ENCODE measurements at places on chromosomes 3 and 15.

DNA sequence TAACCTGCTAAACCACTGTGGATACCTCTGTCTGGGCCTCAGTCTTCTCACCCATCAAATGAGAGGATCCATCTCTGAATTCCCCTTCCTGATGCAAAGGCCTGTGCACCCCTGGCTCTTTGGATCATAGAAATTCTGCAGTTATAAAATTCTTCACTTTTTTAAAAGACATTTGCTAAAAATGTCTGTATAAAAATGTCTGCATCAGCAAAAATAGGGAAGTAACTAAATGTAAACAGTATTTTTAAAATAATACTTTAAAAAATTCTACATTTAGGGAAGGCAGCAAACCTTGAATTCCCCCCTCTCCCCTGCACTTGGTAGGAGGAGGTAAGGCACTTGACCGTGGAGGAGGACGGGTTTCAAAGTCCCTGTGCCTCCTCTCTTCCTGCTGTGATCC, 25.6 kb upstream of the TRIM59 start:
- H3K4me1 ChIP-seq = no peaks in the 10 kb centered on the region
- no peak overlapping the region for H3K27ac ChIP-seq
- peaks cover 2% of the 10 kb centered on the region for H3K36me3 ChIP-seq
- no peak overlapping the region for H3K4me3 ChIP-seq

DNA sequence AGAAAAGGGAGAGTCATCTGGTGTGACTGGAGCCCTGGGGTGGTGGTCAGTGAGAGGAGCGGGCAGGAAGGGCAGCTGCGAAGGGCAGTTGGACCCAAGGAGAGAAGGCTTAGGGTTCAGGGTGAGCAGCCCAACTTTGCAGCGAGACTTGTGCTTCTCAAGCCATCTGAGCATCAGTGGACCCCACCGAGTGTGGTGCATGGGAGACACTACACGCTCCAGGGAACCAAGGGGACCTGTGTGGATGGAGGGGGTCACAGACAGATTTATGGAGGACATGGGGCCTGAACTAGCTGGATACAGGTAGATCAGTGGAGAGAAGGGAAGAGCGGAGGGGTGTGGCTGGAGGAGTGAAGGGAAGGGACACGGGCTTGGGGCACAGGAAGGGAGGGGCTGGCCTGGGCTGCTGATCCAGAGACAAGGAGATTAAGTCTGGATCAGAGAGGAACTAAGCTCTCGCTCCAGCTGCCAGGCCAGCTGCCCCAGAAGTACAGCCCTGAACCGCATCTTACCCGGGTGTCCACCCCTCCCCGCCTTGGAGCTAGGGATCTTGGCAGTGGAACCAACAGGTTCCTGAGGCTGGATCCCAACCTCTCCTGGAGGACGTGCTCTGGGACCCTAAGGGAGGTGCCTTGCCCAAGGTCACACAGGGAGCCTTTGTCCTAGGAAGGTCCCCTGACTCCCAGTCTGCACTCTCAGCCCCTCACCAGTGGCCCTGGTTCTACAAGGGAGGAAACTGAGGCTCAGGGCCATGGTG, 120.5 kb downstream of the CORO2B start:
- H3K27me3 ChIP-seq = no peaks in the 10 kb centered on the region
- H3K27ac ChIP-seq = no peak overlapping the region
- no peak for DNase-seq
- H3K4me3 ChIP-seq = no peak overlapping the region

GRCh38 chr3:31495971-31496665, 36.6 kb upstream of the STT3B start:
- no peak overlapping the region for H3K4me3 ChIP-seq
- no peak for DNase-seq
- no peaks in the 10 kb centered on the region for H3K36me3 ChIP-seq
- no peaks in the 10 kb centered on the region for H3K27me3 ChIP-seq
- no peaks in the 10 kb centered on the region for H3K4me1 ChIP-seq

DNA sequence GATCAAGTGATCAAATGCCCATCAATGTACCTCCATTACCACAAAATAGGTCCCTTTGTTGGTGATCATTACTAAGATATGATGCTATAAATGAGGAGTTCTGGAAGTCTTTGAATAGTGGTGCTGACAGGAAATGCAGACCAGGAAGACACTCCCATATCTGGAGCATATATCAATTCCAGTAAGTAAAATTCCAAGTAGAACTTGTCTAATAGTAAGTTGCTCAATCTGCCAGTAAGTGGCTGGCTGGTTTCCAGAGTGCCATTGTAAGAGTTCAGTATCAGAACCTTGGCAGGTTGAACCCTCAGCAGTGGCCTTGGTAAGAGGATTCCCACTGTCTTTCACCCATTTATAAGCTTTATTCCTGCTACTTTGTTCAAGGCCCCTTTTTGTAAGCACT, 379.9 kb upstream of the RBMS3 start:
- H3K27me3 ChIP-seq = peaks cover 3% of the 10 kb centered on the region
- H3K4me3 ChIP-seq = no peak overlapping the region
- H3K27ac ChIP-seq = no peak overlapping the region
- no peak for DNase-seq

DNA sequence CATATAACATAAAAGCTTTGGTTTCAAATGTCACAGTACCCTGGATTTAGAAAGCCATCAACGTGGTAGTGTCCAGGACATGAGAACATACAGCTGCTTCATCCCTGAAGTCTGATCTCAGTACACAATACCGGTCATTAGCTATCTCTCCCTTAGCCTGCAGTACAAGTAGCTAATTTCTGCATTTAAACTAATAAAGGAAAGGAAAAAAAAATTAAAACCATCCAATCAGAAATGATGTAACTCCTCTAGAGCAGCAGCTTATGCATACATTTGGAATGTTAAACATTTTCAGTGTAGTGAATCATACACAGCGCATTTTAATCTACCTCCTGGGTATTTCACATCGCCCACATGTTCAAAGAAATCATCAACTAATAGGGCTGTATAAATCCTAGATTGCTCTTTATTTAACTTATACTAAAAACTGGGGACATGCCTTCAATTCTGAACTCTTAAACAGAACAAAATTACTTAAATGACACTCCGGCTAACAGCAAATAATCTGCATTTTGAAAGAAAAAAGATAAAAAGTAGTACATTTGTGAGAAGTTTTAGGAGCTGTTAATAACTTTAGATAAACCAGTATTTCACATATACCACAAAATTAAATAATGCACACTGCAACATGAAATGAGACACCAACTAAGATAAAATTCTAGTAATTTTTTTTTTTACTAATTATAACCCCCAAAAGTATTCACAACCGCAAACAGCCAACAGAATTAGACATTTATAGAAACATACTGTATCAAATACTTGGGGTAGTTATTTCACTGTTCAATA, 3.7 kb downstream of the IGF2BP2 start:
- H3K27me3 ChIP-seq = peaks cover 52% of the 10 kb centered on the region
- no peak overlapping the region for H3K4me3 ChIP-seq
- no peak overlapping the region for H3K27ac ChIP-seq
- no peaks in the 10 kb centered on the region for H3K36me3 ChIP-seq
- H3K4me1 ChIP-seq = peaks cover 10% of the 10 kb centered on the region
- DNase-seq = no peak

- peak overlapping the region; percentile 21 for H3K27ac ChIP-seq
- peak; percentile 23 for DNase-seq
- H3K4me1 ChIP-seq = peaks cover 46% of the 10 kb centered on the region
These were observed 9.6 kb upstream of the RASA2 start for GRCh38 chr3:141477224-141477623.

DNA sequence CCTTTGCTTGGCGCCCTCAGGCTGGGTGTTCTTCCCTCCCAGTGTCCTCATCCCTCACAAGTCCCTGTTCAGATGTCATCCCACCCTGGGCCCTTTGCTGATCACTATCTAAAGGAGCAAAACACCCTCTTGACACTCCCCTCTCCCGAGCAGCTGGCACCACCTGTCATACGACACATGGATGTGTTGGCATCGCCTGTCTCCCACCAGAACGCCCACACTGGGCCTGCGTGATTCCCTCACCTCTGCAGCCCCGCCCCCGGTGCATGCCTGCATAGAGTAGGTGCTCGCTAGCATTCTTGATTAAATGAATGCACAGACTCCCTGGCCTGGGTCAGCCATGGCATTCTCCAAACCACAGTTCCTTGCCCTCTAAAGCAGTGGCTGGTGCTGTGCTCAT, 75.8 kb downstream of the DNAJB8 start:
- no peak overlapping the region for H3K27ac ChIP-seq
- H3K4me3 ChIP-seq = no peak overlapping the region
- no peaks in the 10 kb centered on the region for H3K4me1 ChIP-seq
- H3K27me3 ChIP-seq = no peaks in the 10 kb centered on the region
- no peak for DNase-seq

GRCh38 chr15:66415360-66415759, 28.6 kb downstream of the MAP2K1 start:
- H3K36me3 ChIP-seq = peaks cover 41% of the 10 kb centered on the region
- no peaks in the 10 kb centered on the region for H3K27me3 ChIP-seq
- H3K4me3 ChIP-seq = no peak overlapping the region
- peaks cover 62% of the 10 kb centered on the region for H3K4me1 ChIP-seq

DNA sequence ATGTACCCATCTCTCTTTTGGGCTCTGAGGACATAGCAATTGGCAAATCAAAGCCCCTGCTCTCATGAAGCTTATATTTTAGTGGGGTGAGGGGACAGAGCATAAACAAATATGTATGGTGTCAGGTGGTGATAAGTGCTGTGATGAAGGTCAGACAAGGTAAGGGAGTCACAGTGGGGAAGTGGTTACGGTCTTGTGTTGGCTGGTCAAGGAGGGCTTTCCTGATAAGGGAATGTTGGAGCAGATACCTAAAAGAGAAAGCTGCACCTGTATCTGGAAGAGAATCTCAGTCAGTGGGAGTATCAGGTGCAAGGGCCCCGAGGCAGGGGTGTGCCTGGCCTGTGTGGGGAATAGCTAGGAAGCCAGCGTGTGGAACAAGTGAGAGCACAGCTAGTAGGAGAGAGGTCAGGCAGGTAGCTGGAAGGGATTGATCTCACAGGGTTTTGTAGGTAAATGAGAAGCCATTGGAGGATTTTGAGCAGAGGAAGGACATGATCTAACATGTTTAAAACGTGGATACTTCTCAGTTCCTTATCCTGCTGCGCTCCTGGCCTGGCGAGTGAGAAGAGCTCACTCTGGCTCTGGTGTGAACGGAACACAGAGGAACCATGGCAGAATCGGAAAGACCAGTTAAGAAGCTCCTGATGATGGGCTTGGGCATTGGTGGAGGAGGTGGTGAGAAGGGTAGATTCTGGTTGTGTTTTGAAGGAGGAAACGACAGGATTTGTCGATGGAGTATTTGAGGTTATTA, 35.5 kb downstream of the MRAS start:
- no peak overlapping the region for H3K27ac ChIP-seq
- H3K4me3 ChIP-seq = no peak overlapping the region
- peaks cover 5% of the 10 kb centered on the region for H3K27me3 ChIP-seq
- no peaks in the 10 kb centered on the region for H3K36me3 ChIP-seq

DNA sequence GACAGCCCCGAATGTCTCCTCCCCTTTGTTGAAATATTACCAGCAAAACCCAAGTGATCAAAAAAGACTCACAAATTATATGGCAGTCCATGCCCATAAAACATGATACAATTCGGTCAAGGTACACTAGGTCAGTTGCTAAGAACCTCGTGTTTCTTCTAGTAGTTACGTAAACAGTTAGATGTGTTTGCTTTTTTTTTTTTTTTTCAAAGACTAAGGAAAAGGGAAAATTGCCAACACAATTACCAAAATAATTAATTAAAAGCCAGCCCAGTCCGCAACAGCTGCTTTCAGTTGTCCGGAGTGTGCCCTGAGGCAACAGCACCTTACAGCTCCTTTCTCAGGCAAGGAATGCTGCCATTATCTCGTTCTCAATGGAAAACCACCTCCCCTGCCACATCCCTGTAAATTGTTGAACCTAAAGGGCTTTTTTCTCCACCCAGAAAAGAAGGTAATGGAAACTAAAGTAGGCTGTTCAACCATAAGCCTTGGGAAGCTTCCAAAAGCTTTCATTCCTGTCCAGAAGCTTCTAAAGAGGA, 129.2 kb upstream of the TSC22D2 start:
- no peaks in the 10 kb centered on the region for H3K4me1 ChIP-seq
- DNase-seq = no peak
- no peak overlapping the region for H3K4me3 ChIP-seq
- H3K27me3 ChIP-seq = peaks cover 18% of the 10 kb centered on the region
- no peaks in the 10 kb centered on the region for H3K36me3 ChIP-seq

DNA sequence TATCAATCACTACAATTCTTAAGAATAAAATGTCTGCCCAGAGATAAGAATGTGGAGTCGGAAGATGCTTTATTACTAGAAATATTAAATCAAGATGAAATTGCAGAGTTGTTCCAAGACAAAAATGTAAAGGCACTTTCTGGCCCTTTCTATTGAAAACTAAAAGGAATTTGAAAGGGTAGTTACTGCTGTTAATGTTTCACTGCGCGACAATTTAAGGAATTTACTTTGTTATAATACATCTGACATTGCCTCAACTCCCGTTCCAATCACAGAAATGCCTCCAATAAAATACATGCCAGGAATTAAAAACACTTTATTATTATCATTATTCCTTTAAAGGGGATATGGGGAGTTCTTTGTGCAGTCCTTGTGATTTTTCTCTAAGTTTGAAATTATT, 26.4 kb downstream of the RSL24D1 start:
- H3K27me3 ChIP-seq = no peaks in the 10 kb centered on the region
- peaks cover 9% of the 10 kb centered on the region for H3K36me3 ChIP-seq
- H3K4me3 ChIP-seq = no peak overlapping the region
- DNase-seq = no peak

DNA sequence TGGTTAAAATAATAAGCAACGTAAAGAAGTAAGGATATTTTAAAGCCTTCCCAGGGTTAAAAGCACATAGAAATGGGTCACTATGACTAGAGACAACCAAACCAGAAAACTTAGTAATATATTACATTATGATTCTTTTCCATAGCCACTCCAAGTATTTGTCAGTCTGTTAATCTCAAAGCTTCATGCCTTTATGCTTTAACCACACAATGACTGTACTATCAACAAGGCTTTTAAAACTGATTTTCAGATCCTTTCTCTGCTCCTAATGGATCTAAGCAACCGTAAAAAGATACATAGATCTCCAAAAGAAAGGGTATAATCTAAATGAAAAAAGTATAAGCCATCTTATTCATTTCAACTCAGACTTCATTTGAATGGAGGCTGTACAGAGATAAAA, 14.4 kb downstream of the SECISBP2L start:
- peaks cover 6% of the 10 kb centered on the region for H3K36me3 ChIP-seq
- DNase-seq = no peak
- H3K4me1 ChIP-seq = peaks cover 3% of the 10 kb centered on the region
- no peak overlapping the region for H3K4me3 ChIP-seq
- H3K27ac ChIP-seq = no peak overlapping the region
- H3K27me3 ChIP-seq = no peaks in the 10 kb centered on the region

- H3K27me3 ChIP-seq = peaks cover 3% of the 10 kb centered on the region
- H3K27ac ChIP-seq = no peak overlapping the region
- no peak overlapping the region for H3K4me3 ChIP-seq
- H3K36me3 ChIP-seq = no peaks in the 10 kb centered on the region
These were observed 188.4 kb downstream of the CPNE4 start for GRCh38 chr3:131846296-131846924.

GRCh38 chr15:99502661-99503060, 63.1 kb upstream of the MEF2A start:
- H3K4me3 ChIP-seq = peak overlapping the region; percentile 7
- no peak for DNase-seq
- no peaks in the 10 kb centered on the region for H3K36me3 ChIP-seq
- peaks cover 60% of the 10 kb centered on the region for H3K4me1 ChIP-seq
- H3K27ac ChIP-seq = peak overlapping the region; percentile 90

All from activated naive CD8-positive, alpha-beta T cell treated with anti-CD3 and anti-CD28 coated beads, Interleukin-2, amount 50 U/mL, for 24 hours (primary cell).